ENCODE measurements at places on chromosomes 11 and 22. TPM values are rescaled to one million over a fixed set of nuclear protein-coding genes. Genes with fewer than 3 reads are reported as not detected.

TCIRG1 gene
- polyA plus RNA-seq: 23.7 TPM

- no peak for DNase-seq
Measured at GRCh38 chr22:35561796-35562526, 21.3 kb downstream of the RASD2 start.

DNA sequence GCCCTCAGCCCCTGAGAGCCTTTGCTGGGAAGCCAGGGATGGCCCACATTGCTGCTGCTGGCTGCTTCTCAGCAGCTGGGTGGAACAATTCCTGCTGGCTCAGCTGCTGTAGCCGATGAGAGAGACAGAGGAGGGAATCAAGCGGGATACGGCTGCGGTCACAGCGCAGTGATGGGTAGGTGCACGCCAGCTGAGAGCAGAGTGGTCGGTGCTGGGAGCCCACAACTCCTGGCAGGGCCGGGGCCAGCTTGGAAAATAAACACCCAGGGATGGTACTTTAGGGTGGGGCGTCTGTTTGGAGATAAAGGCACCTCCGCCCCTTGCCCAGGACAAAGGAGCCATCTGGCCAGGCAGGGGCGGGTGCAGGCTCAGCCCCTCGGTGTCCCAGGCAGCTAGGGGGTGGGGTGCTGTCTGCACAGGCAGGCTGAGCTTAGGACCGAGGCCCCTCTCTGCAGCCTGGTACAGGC lies 480.5 kb downstream of the MIAT start:
- DNase-seq: no peak

GRCh38 chr22:28810821-28811491 lies 10.6 kb upstream of the XBP1 start:
- no peak for DNase-seq

- no peak for DNase-seq
Measured at GRCh38 chr22:46259374-46259773, 3.8 kb downstream of the PKDREJ start.

GDPD4 gene
- polyA plus RNA-seq: 1.4 TPM

Measured in renal pelvis (tissue), 12 donors.